Left ventricle myocardium inferior (tissue), 1 donor: ENCODE measurements at places on chromosomes 7 and 10.

DNA sequence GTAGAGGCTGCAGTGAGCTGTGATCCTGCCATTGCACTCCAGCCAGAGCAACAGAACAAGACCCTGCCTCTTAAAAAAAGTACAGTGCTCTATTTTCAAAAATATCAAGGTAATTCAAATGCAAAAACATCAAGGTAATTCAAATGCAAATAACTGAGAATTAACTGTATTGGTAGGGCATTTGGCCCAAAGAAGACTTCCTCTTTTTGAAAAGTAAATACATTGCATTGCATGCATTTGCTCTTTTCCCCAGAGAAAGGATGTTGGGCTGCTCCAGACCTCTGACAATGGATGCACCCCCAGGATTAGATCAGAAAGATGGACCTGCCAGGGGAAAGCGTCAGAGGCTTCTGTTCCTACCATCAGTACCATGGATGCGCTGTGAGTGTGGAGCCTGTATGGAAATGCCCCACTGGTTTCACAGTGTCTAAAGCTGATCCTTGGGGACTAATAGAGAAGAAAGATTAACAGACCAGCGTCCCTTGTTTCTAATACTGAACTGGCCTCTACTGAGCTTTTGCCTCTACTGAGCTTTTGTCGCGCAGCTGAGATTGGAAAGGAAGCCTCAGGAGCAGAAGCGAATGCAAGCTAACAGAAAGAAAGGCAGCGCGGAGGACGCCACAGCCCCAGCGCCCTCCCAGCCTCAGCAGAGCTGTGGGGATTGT, 93.5 kb upstream of the LYZL2 start:
- no peak for DNase-seq

GRCh38 chr10:8269976-8270375, 215.5 kb downstream of the GATA3 start:
- no peak for DNase-seq

GRCh38 chr10:35089611-35090161, 455 bp downstream of the CUL2 start:
- no peak for DNase-seq

- DNase-seq = peak; percentile 82
Measured at GRCh38 chr10:119401671-119402395, 140.7 kb downstream of the RGS10 start.

GRCh38 chr10:30384701-30385201, 35.7 kb upstream of the MTPAP start:
- DNase-seq = no peak

DNA sequence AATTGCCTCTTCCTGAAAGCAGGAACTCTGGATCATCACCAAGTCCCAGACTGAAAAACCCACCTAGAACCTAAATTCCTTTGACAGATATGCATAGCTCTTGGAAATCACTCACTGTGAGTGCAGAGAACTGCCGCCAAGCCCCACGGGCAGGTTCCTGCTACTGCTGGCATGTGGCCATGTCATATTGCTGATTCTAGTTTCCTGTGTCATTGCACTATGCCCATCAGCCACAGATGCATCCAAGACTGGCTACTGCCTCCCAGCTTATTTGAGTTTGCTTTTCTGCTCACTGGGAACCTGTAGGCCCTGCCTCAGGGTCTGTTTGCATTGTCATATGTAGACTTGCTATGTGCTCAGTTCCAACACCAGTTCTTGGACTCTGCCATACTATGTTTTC, 786.0 kb downstream of the GRID1 start:
- no peak for DNase-seq

GRCh38 chr7:135690566-135690965, 28.3 kb downstream of the STMP1 start:
- DNase-seq = no peak

GRCh38 chr10:122052701-122053100, 63.7 kb downstream of the TACC2 start:
- no peak for DNase-seq

GRCh38 chr7:35792873-35793489, 7.9 kb upstream of the SEPTIN7 start:
- DNase-seq = no peak

- DNase-seq = no peak
Measured at GRCh38 chr7:56105508-56105907, 768 bp downstream of the CHCHD2 start.

- DNase-seq = no peak
Measured at GRCh38 chr10:14952851-14953423, 959 bp downstream of the DCLRE1C start.

GRCh38 chr7:45187089-45187945, 29.7 kb downstream of the RAMP3 start:
- no peak for DNase-seq

DNA sequence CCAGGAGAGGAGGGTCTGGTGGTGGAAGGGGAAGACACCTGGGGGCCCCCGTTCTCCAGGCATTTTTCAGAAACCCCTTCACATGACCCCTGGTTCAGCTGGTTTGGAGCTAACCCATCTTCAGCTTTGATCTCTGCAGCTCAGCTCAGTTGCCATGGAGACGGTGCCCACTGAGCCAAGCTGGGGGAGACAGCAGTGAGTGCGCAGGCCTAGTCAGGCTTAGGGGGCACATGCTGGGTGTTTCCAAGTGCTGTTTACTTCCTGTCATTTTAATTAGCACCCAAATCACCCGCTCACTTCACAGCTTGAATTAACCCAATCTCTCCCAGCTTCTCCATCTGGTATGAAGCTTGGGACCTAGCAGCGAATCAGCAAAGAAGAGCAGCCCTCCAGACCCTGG, 9.0 kb downstream of the SPOCK2 start:
- DNase-seq = no peak

DNA sequence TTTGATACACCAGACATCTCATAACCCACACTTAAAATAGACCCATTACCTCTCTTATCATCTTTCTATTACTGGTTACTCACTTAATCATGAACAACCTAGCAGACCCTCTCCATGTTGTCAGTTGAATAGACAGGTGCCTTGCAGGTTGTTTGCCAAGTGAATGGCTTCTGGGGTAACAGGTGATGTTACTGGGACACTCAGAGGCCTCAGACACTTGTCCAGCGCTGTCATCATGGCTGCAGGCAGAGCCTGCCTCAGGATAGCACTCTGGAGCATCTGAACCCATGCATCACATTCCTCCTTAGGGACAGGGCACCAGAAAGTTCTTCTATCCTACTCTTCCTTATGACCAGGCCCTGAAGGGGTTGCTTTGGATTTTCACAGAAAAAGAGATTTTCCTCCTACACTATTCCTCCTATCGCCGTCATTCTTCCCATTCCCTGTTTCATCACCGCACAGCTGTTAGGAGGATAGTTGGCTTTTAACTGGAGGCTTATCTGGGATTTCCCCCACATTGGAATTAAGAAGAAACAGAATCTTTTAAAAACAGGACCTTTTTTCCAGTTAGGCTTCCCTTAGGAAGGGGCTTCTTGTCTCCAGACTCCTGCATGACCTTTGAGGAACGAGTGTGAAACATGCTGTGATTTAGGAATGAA, 182.1 kb downstream of the VTI1A start:
- DNase-seq = no peak

DNA sequence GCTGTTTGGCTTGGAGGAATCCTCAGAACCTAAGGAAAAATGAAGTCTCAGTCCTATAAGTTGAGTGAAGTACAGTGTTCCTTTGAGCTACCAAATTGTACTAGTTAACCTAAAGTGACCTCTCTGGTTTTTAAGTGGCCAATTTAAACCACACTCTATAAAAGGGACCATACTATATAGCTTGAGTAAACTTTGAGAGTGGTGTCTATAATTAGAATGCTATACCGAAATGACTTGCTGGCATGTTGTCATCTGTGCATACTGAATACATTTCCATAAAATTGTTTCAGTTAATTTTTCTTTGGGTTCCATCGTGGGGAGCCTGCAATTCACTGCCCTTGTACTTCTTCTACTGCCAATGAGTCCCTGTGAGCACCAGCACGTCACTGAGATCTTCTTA, 151.1 kb downstream of the DKK1 start:
- no peak for DNase-seq

DNA sequence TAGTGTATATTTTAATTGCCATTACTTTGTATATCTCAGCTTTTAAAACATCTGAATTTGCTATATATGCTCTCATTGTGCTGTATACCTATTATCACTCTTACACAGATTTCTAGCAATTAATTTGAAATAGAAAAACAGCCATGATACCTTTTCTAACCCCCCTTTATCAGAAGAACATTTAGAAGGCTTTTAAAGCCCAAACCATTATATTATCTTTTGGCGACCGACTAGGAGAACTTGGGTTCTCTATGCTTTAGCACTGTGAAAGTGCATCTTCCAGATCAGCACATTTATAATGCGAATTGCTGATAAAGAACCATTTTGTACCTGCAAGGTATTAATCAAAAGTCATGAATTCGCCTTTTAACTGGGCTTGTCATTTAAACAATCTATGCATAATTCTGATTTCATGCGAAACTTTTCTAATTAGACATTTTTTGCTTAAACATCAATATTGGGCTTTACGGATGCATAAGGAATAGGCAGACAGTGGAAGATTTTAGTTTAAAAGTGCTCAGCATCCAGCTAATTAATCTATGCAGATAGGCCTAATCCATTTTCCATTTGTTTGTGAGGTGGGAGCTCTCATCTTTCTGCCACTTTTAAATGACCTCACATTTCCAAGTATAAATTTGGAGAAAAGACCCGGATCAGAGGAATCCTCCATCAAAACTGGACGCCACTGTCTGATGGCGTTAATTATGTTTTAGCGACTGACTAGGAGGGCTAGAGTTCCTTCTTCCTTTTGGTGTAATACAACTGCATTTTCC, 1.2 kb upstream of the MLLT10 start:
- no peak for DNase-seq

DNA sequence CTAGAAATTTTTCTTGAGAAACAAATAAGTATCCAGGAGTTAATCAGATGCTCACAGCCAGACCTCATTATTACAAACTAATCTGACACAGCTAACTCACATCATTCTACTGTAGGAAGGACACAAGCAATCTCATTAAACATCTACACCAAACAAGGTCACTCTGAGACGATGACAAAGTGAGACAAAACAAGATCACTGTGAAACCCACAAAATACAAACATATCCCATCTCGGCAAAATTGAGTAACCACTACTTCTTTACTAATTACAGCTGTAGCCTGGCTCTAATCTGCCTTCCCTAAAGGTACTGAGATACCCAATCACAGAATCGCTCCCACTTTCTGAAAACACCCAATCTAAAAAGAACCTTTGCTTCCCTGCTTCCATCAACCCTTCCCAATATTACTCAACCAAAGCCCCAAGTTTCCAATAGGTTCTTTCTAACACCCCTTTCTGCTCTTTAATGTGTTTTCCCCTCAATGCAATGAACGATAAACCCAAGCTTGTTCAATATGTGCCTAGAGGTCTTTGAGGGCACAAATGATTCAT, 26.9 kb downstream of the CCDC6 start:
- DNase-seq = no peak

DNA sequence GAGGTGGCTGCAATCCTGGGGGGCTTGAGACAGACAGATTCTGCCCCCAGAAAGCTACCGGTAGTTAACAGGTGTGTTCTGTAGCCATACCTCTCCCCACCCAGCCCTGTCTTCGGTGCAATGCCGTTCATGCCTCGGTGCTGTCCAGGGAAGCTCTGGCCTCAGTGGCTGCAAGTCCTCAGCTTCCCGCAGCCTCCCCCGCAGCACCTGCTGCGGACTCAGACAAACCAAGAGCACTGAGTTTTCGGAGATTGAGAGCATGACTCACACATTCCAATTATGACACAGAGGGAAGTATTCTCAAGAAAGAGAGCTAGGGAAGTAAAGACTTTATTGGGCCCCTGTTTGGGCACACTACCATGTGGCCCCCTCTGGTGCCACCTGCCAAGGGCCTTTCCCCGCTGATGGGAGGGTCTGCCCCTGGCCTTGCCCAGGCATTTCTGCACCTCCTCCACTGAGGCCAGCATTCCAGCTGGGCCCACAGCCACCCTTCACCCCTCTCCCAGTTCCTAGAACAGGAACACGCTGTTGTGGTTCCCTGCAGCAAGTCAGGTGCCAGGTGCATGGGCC, 30.2 kb upstream of the EZH2 start:
- no peak for DNase-seq

GRCh38 chr10:86046845-86047460, 319.6 kb downstream of the GRID1 start:
- no peak for DNase-seq

GRCh38 chr10:21398563-21399231, 126.8 kb downstream of the SKIDA1 start:
- no peak for DNase-seq

GRCh38 chr10:88974446-88975376, 15.9 kb upstream of the FAS start:
- no peak for DNase-seq

DNA sequence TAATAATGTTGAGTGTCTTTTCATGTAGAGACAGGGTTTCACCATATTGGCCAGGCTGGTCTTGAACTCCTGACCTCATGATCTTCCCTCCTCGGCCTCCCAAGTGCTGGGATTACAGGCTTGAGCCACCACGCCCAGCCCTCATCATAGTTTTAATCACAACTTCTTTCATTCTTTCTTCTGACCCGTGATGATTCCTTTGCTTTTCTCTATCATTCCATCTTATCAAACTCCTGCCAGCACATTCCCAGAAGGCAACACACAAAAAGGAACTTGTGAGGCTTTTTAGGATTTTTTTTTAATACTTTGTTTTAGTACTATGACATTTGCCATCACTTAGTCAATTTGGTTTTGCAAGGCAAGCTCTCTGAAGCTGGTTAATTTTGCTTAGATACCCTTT, 77.5 kb upstream of the MEOX2 start:
- no peak for DNase-seq

- no peak for DNase-seq
Measured at GRCh38 chr7:111392294-111392693, 170.0 kb downstream of the IMMP2L start.

DNA sequence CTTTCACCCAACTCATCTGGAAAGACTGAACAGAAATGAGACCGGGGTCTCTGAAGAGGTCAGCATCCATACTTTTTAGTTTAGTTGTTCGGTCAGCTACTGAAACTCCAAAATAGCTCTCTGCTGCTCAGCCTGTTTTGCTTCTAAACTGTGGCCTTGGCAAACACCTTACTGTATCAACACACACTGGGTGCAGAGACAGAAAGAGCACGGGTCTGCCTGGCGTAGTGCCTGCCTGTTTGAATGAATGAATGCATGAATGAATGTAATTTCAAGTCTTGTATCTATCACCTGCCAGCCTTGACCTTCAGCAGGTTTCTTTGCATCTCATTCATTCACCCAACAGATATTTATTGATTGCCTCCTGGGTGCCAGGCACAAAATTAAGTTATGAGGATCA, 98.4 kb downstream of the PLPP4 start:
- DNase-seq = no peak

- DNase-seq = no peak
Measured at GRCh38 chr10:34955391-34955790, 134.8 kb downstream of the CUL2 start.

GRCh38 chr10:101441541-101442455, 87.8 kb downstream of the BTRC start:
- DNase-seq = no peak

DNA sequence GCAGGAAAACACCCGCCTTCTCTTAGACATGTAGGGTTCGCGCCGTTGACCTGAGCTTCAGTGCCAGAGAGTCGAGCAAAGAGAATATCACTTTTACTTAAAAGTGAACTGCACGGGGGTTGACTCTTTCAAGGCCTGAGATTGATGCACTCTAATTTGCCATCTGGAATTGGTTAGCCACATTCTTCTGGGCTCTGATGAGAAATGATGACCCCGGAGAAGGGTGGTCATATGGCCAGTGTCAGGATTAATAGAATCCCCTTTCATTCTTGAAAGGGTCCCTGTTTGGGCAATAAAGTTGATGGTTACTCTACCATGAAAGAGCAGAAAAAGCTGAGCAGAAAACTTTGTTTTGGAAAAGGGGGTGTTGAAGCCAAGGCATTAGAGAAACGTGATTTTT, 31.2 kb downstream of the GRK5 start:
- no peak for DNase-seq

- DNase-seq = no peak
Measured at GRCh38 chr7:53776323-53776722, 740.9 kb downstream of the POM121L12 start.
